ENCODE measurements at places on chromosomes 7 and 10.

DNA sequence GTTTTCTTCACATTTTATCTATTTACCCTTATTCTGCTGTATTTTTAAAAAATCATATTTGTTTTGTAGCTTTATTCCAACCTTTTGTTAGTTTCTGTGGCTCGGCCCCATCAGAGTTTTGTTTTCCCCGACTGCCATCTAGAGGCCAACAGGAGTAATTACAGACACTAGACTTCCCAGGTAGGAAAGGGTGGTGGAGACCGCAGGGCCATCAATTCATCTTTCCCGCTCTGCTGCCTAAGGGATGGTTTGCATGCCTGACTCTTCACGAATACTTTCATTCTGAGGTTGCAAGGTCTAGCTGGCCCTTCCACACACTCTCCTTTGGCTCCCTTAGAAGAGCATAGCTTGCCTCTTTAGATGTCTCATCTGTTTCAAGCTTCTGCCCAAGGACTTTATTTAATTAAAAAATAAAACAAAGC is 38.3 kb downstream of the LYZL2 start:
- DNase-seq = peak; percentile 3

DNA sequence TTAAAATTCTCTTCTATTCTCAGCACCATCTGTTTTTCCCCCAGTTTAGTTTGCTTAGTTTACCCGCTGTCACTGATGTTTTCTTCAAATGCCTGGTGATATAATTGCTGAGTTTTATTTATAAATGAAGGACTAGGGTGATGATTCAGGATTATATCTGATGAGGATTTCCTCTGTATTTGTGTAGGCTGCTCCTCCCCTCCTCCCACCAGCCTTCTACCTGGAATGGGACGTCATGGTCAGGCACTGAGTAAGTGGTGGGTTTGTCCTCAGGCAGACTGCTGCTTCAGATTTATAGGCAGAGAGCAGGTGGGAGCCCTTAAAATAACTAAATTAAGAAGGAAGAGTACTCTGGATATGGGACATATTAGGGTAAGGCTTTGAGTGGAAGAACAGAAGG is 35.8 kb downstream of the PALS2 start:
- DNase-seq = no peak

DNA sequence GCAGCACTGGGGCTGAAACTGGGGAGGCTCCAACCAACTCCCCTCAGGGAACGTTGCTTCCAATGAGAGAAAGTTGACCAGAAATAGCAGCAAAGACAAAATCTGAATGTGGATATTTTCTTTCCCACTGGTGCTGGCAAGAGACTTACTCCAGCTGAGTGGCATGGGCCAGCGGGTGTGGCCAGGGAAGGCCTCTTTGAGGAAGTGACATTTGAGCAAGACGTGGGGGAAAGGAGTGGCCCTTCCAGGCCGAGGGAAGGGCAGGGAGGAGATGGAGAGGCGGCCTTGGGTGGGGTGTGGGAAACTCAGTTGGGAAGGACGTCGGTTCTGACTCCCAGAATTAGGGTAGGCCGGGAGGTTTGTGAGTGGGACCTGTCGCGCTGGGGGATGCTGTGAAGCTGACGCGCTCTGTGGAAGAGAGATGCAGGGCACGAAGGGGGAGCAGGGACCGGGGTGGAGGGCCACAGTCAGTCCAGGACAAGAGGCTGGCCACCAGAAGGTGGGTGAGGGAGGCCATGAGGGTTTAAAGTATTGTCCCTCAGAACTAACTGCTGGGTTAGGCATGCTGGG is 96.7 kb upstream of the IKZF1 start:
- DNase-seq = no peak

GRCh38 chr7:94949532-94949931 is 42.1 kb downstream of the PPP1R9A start:
- DNase-seq = no peak

DNA sequence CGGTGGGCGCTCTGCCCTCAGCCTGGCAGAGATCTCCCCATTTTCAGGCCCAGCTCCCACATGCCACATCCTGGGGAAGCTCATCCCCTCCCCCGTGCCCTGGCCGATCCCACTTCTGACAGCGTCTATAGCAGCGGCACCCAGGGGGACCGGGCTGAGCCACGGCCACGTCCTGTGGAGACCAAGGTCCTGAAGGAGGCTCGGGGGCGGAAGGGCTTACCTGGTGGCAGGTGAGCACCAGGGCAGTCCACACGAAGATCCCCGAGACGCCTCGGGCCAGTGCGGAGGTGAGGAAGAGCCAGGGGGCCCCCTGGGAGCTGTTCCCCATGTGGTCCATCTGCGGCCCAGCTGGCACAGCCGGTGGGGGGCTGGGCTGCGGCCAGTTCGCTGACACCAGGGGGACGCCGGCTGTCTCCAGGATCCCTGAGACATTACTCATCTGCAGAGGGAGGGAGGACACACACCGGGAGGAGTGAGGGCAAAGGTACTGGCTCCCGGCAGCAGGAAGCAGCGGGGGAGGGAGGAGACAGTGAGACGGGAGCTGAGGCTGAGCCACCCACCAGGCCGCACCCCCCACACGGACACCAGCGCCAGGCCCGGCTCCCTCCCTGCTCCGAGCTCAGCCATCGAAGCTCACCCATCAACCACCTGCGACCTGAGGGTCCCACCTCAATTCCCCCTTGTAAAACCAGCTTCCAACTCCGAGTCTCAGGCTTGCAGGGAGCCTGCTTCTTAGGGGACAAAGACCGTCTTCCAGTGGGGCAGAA is 776 bp downstream of the TMEM184A start:
- DNase-seq = no peak

- DNase-seq = no peak
Observed at GRCh38 chr10:58797356-58797755, 284.7 kb downstream of the BICC1 start.

GRCh38 chr10:127872871-127873600 is 19.7 kb downstream of the CLRN3 start:
- no peak for DNase-seq

- DNase-seq = no peak
Observed at GRCh38 chr10:128695931-128696330, 569.7 kb upstream of the MKI67 start.

GRCh38 chr7:134085311-134085710 is 41.8 kb upstream of the LRGUK start:
- DNase-seq = no peak

GRCh38 chr7:38232502-38233366 is 40.7 kb downstream of the TARP start:
- no peak for DNase-seq

DNA sequence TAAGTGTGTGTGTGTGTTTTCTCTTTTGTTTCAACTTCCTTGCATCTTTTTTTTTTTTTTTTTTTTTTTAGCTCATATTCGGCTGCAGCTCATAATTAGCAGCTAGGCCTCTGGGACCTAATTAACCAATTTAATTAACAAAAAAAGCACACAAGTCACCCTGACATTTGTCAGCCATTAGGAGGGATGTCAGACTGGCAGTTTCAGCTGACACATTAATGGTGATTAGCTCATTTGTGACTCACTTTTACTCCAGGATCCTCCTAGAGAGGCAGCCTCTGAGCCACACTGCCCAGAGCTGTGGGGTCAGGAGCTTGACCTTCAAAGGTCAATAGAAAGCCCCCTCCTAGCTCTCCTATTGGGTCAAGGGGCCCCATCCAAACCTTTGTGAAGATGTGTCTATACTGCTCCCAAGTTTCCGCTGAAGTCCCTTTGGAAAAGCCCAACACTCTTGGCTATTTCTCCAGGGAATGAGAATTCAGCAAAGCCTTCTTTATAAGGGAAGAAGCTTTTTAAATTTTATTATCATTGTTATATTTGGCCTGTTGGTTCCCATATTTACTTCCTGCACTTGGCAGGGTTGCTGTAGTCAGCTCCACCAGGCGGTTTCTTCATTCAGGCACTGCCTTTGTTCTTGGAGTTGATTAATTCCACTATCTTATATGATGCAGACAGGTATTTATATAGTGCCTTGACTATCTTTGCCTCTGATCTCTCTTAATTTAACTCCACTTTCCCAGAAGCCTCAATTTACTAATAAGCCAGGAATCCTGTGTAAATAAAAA is 109.5 kb upstream of the HABP2 start:
- DNase-seq = no peak

DNA sequence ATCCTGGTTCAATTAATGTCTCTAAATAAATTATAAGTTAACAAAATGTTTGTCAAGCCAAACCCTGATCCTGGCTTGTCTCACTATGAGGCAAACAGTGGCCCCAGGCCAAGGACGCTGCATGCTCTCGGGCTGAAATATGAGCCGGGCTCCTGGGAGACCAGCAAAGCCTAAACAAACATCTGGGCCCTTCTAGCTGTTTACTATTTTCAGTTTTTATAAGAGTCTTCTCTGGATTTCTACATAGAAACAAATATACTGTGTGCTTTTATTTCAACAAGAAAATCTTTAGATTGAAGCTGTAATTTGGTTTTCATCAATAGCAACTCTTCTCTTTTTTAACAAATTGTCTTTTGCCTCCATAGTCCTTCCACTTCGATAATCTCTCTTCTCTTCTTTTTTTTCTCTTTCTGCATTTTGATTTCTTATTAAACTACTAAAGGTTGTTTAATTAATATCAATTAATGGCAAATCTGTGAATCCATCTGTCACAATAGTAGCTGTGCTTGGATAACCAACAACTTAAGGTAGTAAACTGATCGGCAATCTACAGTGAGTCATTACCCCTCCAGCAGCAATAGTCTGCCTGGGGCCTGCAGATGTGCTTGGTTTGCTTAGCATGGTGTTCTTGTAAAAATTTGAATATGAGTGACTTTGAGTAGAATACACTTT is 83.3 kb upstream of the DNAJC1 start:
- DNase-seq = no peak

DNA sequence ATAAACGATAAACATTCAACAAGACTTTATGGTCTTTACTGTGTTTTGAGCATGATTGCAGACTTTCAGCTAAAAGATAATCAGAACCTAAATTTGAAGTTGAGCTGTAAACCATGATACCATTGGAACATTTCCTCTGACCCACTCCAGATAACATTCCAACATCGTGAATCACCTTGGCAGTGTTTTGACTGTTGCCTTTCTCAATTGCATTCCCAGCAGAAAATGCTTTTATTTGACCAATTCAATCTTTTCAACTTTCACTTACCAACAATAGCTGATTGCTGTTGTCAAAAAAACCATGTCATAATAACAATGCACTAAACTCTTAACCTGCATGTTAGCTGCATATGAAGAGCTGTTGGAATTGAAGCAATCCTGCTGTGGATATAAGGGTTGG is 165.5 kb downstream of the MDFIC start:
- DNase-seq = no peak

- DNase-seq = no peak
Observed at GRCh38 chr10:103125323-103126267, 67.5 kb downstream of the NT5C2 start.

DNA sequence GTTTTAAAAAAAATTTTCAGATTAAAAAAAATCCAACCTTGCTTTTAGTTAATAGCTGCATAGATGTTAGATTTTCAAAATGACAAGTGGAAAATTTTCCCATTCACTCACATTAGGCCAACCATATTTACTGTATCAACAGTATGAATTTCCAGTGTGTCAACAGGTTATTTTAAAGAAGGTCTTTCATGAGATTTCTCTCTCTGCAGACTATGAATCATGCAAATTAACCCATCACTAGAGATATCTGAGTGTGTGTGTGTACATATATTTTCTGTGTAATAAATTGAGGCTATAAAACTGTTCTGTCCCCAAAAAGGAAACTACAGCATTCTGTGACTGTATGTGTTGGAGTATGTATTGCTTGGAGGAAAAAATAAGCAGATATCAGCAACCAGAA is 305.6 kb downstream of the ARL4A start:
- no peak for DNase-seq

DNA sequence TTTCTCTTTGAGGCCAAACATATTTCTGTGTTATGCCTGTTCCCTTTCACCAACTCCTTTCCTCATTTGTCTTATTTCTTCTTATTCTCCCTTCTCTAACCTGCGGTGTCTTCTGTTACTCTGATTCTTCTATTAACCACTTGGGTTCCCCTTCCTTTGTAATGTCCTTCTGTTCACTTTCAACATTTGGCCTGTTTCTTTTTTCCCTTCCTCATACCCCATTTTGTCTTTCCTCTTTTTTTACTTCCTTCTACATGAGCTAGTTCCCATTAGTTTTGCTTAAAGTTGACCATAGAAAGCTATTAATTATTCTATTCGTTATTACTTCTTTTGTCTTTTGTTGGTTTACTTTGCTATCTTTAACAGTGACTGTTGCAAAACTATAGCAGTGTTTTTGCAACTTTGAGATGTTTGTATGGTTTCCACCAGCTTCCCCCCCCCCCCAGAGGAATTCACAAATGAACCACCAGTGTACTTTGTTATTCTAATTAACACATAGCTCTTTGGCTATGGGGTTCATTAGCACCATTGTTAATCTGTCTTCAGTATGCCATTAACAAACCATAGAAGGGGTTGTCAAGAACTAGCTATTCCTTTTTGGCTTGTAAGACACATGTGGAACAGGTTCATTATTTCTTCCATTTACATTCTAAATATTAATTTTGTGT is 2.9 kb downstream of the LRGUK start:
- no peak for DNase-seq

DNA sequence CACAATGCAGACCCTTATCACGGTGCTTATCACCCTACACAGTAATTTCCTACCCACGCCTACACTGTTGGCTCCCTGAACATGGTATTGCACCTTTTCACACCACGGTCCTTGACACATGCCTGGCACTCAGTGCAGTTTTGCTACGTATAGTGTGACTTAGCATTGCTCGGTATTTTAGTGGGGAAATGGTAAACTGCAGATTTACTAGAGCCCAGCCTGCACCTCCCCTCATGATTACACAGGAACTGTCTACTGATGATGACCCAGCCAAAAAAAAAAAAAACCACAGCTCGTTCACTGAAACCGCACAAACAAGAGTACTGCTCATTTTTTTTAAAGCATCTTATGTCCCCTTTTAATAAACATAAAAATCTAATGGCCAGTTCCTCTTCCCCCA is 124.2 kb upstream of the ZNF746 start:
- DNase-seq = no peak

- no peak for DNase-seq
Observed at GRCh38 chr10:18619016-18619415, 32.4 kb downstream of the NSUN6 start.

DNA sequence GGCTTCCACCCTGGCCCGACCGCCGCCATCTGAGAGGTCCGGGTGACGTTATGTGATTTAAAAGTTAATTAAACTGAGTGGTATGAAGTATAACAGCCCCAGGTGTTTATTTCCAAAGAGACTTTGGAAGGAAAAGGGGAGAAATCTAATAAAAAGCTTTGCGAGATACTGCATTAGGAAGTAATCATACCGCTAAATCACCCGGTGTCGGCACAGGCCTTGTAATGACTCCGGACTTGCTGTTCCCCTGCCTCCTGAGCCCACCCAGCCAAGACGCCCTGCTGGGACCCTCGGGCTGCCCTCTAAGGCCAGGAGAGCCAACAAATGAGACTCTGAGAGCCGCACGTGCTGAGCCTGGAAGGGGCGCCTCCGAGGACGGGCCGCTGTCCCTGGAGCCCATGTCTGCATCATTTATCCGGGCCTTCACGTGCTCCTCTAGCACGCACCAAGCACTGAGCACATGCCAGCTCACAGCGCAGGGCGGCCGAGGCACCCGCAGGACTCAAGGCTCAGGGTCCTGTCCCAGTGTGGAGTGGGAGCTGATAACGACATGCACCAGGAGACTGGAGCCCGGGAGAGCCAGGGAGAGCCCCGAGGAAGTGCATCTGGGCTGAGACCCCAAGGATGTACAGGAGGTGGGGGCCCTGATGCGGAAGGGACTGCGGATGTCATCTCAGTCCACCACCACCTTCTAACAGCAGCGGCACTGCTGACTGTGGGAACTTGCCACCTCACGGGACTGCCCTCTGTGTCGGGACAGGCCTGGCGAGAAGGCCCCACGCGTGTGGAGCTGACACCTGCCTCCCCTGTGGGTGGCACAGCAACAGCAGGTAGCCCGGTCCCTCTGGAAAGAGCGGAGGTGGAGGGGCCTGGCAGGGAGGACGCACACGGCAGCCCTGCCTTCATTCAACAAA is 182.7 kb downstream of the ELFN1 start:
- DNase-seq = no peak
